Left renal pelvis (tissue), 4 donors: ENCODE measurements at places on chromosomes 3 and 15.

- DNase-seq: no peak
These were observed 38.2 kb downstream of the PPARG start for GRCh38 chr3:12327021-12327420.

GRCh38 chr3:59839810-59840515 is 790.1 kb upstream of the CFAP20DC start:
- DNase-seq: no peak

DNA sequence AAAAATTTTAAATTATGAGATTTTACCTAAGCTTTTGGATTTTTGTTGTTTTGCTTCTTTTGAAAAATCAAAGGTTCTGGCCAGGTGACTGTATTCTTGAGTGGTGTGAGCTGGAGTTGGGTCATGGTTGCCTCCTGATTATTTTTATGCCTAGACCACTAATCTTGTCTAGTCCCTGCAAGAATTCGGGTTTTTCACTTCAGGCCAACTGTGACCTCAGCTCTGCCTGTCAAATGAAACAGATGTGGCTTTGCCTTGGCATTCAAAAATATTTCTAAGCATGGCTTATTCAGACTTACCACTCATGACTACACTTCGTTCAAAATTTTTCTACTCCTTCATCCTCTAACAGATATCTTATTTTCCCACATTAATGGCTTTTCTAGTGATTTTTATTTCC is 25.4 kb upstream of the CDV3 start:
- no peak for DNase-seq

- DNase-seq: no peak
These were observed 32.4 kb upstream of the PRTG start for GRCh38 chr15:55775316-55775715.

DNA sequence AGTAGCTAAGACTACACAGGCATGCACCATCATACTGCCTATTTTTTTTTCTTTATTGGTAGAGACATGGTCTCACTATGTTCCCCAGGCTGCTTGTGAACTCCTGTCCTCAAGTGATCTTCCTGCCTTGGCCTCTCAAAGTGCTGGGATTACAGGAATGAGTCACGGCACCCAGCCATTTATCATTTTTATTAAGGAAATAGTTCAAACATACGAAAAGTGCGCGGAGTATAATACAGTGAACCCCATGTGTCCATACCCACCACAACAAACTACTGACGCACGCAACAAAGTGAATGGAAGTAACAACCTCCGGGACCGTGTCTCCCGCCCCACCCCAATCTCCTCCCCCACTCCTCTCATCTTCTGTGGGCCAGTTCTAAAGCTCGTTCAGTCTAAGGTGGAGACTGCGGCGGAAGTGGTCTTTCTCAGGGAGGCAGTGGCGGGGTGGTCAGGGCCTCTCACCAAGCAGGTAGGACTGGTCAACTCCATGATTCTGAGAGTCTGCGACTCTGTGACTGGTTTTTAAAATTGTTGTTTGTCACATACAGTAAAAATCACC is 42.1 kb downstream of the DNAJB8 start:
- DNase-seq: no peak

- no peak for DNase-seq
These were observed 13.5 kb upstream of the MYO5C start for GRCh38 chr15:52309154-52309548.

- no peak for DNase-seq
These were observed 1.1 kb downstream of the UCN2 start for GRCh38 chr3:48562367-48563095.

DNA sequence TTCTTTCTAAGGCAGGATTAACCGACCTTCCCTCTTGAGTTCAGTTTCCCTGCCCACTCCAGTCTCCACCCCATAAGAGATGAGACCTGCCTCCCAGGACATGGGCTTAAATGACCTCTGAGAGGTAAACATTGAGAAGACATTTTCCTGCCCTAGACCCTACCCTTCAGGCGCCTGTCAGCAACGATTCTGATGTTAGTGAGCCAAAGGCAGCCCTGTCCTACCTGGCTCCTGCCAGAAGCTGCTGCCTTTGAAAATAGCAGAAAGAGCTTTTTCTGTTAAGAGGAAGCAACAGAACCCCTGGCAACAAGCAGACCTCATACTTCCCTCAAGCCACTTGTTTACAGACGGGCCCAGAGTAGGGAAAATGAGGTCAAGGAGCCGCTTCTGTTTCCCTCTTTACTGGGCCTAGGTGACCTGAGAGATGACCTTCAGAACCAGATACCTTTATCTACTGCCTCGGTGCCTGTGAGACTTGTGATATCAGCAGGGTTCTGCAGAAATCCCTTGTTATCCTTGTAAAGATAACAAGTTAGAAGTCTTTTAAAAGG is 52.0 kb downstream of the CD200R1L start:
- no peak for DNase-seq

DNA sequence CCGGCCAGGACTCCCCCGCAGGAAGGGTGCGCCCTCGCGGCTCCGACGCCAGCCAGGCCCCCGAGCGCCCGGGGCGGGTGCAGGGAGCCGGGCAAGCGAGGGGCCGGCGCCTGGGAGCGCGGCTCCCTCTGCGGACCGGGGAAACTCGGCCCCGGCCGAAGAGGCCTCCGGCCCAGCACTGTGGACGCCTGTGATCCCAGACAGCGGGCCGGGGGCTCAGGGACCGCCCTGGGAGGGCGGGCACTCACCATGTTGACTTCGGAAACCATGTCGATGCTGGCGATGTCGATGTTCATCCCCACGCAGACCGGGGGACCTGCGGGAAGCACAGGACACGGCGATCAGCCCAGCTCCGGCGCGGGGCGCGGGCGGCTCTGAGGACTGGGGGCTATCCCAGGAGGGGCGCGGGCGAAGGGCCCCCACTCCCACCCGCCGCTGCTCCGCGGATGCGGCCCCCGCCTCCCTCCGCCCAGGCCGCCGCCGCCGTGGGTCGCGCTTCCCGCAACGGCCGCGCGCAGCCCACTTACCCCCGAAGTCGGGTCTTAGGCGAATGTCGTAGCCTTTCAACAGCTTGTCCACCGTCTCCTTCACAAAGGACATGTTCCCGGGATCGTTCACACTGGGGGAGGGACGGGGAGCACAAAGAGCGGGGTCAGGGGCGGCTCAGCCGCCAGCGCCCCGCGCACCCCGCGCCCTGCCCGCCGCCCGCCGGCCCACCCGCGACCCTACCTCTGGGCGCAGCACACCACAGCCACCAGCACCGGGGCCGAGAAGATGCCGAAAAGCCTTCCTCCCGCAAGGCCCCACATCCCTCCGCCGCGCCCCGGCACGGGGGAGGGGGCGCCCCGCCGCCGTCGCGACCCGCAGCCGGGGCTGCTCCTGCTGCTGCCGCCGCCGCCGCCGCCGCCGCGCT is at the start of gene GABRB3:
GABRB3 (minus strand) TSS at position 913 of the 913 bp plus-strand sequence.
- no peak for DNase-seq

GRCh38 chr3:58609990-58610389 is 32.8 kb upstream of the FAM107A start:
- DNase-seq: no peak

GRCh38 chr3:10283638-10284037 is 9.1 kb downstream of the GHRL start:
- DNase-seq: no peak

DNA sequence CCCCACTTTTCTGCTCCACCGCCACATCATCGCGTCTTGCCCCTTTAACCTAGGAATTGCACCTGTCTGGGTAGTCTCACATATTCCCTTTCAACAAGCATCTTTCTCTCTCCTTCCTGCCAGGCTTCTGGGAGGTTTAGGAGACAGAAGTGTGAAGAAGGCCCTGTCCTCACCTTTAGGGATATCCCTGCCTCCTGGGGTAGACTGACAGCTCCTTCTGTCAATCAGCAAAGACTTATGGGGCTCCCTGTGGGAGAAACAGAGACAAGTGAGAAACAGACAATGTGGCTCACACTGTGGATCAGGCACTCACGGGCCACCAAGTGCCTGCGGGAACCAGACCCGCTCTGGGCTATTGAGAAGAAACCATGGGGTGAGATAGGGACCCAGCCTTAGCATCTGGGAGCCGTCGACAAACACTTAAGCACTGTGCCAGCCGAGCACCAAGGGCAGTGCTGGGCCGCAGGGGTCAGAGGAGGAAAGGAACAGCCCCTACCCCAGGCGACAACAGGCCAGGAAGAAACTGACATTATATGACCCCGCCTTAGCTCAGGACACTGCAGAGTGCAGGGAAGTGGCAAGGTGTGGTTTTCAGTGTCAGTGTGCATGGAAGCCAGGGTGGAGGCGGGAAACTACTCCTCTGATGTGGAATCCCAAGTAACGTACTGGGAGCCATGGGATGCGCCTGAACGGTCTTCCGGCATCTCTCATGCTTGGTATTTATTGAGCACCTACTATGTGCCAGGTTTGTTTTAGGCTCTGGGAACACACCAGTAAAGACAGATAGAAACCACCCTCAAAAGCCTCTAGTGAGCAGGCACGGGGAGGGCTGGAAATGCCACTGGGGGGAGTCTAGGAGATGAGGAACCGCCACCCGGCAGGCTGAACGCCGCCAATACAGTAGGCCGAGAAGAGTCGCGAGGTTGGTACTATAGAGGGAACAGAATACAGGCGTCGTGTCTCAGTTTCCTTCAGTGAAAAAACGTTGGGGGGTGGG is 1.8 kb downstream of the EFCC1 start:
- DNase-seq: no peak

DNA sequence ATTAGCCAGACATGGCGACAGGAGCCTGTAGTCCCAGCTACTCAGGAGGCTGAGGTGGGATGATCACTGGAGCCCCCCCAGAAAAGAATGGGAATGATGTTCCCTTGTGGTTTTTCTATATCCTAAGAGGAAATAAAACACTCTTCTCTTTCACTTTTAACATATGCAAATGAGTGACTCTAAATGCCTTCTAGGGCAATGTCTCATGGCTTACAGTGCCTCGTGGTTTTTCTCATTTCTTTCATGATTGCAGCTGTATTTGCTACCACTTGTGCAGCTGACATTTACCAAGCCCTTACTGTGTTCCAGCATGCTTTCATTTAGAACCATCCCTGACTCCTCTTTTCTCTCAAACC is 26.4 kb downstream of the STOML1 start:
- no peak for DNase-seq

GRCh38 chr3:75262661-75263060 is 401.5 kb upstream of the FRG2C start:
- DNase-seq: no peak

DNA sequence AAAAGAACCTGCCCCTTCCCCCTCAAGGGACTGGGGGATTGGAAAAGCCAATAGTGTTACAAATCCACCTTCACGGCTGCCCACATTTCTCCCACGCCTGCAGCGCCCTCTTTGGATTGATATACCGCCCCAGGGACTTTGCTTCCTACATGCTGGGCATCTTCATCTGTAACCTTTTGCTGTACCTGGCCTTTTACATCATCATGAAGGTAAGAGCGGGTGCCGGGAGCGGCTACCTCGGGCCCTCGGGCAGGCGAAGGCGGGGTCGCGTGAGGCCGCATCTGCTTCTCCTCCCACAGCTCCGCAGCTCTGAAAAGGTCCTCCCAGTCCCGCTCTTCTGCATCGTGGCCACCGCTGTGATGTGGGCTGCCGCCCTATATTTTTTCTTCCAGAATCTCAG is 73.1 kb downstream of the USF3 start:
- DNase-seq: no peak

- peak; percentile 41 for DNase-seq
These were observed 112.8 kb upstream of the ICE2 start for GRCh38 chr15:60591496-60592370.

DNA sequence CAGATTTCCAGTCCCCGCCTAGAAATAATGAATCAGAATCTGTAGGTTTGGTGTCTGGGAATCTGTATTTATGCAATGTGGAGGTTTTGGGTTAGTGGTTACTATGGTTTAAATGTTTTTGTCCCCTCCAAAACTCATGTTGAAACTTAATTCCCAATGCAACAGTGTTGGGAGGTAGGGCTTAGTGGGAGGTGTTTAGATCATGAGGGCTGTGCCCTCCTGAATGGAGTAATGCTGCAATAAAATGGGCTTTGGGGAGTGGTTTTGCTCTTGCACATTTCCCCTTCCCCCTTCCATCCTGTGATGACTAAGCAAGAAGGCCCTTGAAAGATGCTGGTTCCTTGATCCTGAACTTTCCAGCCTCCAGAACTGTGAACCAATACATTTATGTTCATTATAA is 9.2 kb upstream of the RFC4 start:
- DNase-seq: no peak

DNA sequence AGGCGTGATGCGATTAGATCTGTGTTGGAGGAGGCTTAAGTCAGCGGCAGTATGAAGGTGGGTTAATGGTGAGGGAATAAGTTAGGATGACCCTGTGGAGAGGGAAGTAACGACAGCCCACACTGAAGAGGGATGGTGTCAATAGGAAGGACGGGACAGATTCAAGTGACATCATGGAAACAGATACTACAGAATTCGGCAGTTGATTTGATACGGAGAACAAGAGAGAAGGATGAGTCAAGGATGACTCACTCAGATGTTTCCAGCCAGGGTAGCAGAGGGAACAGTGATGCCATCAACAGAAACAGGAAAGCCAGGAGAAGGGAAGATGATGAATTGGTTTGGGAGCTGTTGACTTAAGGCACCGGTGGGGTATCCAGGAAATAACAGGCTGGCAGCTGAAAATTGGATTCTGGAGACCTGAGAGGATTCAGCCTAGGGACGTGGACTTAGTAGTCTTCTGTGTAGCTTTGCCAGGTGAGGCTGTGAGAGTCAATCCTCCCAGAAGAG is 38.0 kb downstream of the SHC4 start:
- DNase-seq: no peak

- no peak for DNase-seq
These were observed 135.5 kb upstream of the COL8A1 start for GRCh38 chr3:99502871-99503270.

DNA sequence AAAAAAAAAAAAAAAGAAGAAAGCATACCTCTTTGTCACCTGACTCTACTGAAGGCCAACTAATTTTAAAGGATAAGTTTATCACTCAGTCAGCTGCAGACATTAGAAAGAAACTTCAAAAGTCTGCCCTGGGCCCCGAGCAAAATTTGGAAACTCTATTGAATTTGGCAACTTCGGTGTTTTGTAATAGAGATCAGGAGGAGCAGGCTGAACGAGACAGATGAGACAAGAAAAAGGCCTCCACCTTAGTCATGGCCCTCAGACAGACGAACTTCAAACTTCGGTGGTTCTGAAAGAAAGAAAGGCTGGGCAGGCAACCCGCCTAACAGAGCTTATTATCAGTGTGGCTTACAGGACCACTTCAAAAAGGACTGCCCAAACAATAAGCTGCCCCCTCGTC is 18.5 kb downstream of the GLDN start:
- no peak for DNase-seq

GRCh38 chr3:188720636-188721035 is 451.1 kb upstream of the TPRG1 start:
- DNase-seq: no peak

GRCh38 chr3:49872801-49873281 is 3.1 kb upstream of the CAMKV start:
- no peak for DNase-seq

GRCh38 chr15:45670511-45670910 is 35.7 kb downstream of the SQOR start:
- no peak for DNase-seq

- DNase-seq: no peak
These were observed 681.3 kb downstream of the ROBO1 start for GRCh38 chr3:79086514-79086913.

- DNase-seq: peak; percentile 16
These were observed 663 bp downstream of the PDCD10 start for GRCh38 chr3:167733961-167734497.
